ENCODE measurements at places on chromosomes 4 and X.

DNA sequence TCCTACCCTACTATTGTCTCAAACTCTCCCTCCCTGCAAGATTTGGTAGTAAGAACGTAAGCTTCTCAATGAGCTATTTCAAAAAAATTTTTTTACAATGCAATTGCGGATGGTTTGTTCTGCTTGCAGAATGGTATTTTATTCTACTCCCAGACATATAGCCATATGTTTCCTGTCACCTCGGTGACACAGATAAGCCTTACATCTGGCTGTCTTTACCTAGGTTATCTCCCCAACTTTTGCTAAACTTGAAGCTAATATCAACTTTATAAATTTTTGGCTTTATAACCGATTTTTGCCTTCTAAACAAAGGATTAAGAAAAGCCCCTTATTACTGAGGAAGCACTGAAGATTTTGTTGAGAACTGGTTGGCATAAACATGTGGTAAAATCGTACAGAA is 331.5 kb downstream of the TENM3 start:
- no peak for DNase-seq

DNA sequence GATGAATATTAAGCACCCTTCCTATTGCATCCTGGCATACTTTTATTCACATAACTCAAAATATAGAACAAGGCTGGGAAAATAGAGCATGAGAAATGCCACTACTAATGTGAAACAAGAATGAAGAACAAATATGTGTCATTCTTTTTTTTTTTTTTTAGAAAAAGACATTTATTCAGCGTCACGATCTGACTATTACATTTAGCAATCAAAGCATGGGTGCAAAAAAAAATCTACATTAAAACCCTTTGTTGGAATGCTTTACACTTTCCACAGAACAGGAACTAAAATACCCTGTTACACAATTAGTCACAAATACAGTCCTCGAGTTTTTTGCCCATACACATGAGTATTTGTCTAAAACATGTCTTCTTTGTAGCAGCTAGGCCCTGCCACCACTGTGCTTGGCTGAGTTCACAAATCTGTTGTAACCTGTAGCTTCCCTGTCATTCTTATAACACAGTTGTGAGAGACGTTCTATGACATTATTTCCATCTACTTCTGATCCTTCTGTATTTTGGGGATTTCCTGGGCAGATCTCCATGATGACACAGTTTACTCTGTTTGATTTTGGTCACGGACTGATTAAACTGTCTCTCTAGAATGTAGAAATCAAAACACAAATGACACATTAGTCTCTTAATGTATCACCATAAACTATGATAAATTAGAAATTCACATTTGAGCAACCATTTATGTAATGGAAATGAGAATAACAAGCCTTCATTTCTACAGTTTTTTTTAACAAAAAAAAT is 9.4 kb upstream of the TET2 start:
- no peak for DNase-seq

GRCh38 chrX:120653000-120653399 is 23.1 kb upstream of the C1GALT1C1 start:
- DNase-seq = no peak

- no peak for DNase-seq
Observed at GRCh38 chr4:143700416-143701352, at the start of gene FREM3. Gene FREM3 (minus strand): TSS chr4:143700675. CDS start chr4:143700675, 0 bp downstream.

DNA sequence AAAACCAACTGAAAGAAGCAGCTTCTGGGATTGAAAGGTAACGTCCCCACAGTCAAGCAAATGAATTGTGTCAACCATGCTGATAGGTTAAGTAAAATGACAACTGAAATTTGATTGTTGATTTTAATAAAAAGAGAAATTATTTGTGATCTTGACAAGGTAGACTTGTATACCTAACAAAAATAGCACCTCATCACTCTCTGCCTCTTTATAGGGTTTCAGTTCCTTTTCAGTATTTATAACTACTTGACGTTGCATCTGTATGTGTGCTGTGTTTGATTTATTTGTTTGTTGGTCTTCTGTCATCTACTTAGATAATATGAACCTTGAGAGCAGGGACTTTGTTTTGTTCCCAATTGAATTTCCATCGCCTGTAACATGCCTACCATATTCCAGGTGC is 7.9 kb upstream of the PPP3CA start:
- DNase-seq = no peak

- DNase-seq = no peak
Observed at GRCh38 chr4:55933611-55934010, 15.1 kb upstream of the CEP135 start.

- DNase-seq = no peak
Observed at GRCh38 chr4:128835498-128836222, 26.2 kb downstream of the JADE1 start.

GRCh38 chr4:186149872-186150271 is 41.5 kb upstream of the CYP4V2 start:
- DNase-seq = no peak

- DNase-seq = no peak
Observed at GRCh38 chr4:8286719-8287342, 17.3 kb downstream of the HTRA3 start.

GRCh38 chrX:149996515-149996914 is 58.2 kb upstream of the EOLA2 start:
- DNase-seq = no peak

- no peak for DNase-seq
Observed at GRCh38 chr4:127634181-127634580, 1.4 kb downstream of the INTU start.

GRCh38 chr4:82744284-82744968 is 54.2 kb downstream of the SCD5 start:
- peak; percentile 69 for DNase-seq

- peak; percentile 31 for DNase-seq
Observed at GRCh38 chrX:45295259-45295986, 94.7 kb upstream of the DIPK2B start.

GRCh38 chr4:123120473-123120872 is 198.1 kb upstream of the NUDT6 start:
- peak; percentile 30 for DNase-seq

GRCh38 chr4:20925176-20925575 is 224.9 kb downstream of the PACRGL start:
- no peak for DNase-seq

- no peak for DNase-seq
Observed at GRCh38 chrX:119685225-119686066, 7.5 kb downstream of the SEPTIN6 start.

GRCh38 chr4:126182336-126182735 is 867.6 kb downstream of the FAT4 start:
- no peak for DNase-seq

DNA sequence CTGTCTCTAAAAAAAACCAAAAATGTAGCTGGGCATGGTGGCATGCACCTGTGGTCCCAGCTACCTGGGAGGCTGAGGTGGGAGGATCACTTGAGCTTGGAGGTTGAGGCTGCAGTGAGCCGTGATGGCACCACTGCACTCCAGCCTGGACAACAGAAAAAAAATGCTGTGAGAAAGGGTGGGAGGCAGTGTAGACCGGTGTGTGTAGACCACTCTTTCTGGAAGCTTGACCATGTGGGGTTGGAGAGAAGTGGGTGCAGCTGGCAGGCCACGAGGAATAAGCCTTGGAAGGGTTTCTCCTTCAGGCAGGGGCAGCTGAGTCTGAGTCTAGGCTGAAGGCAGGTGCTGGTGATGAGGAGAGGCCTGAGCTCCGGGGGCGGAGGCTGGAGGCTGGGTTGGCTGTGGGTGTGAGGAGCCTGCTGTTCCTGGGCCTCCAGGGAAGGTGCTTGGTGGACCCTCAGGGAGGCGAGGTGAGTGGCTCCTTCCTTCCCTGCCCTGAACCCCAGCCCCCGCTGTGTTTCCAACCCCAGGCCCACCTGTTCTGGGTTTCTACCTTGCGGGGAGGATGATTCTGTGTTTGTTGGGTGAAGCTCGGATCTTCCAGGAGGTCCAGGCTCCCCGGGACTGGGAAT is 9.3 kb upstream of the TBC1D14 start:
- DNase-seq = no peak

GRCh38 chr4:110164856-110165255 is 33.6 kb downstream of the ELOVL6 start:
- DNase-seq = peak; percentile 5

DNA sequence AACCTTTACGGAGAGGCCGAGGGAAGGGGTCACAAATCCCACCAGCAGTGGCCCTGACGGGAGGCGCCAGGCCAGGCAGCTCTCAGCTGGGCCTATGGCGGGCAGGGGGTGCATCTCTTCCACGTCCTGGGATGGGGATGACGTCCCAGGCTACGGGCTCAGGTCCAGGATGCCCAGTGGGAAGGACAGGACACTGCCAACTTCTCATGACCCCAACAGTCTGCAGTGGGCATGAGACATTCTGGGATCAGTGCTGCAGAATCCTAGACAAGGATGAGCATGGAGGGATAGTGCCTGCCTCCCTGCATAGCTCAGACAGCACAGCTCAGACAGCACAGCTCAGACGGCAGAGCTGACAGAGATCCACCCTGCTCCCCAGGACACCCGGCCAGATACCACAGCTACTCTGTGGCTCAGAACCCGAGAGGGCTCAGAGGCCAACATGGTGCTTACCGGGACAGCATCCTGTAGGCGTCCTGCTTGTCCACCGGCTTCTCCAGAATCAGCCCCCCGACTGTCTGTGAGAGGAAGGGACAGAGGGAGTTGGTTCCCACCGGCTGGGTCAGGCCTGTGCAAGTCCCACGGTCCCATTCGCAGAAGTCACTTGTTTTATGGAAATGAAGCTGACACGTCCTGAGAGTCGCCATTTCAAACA is 17.3 kb downstream of the ASMTL start:
- DNase-seq = no peak

DNA sequence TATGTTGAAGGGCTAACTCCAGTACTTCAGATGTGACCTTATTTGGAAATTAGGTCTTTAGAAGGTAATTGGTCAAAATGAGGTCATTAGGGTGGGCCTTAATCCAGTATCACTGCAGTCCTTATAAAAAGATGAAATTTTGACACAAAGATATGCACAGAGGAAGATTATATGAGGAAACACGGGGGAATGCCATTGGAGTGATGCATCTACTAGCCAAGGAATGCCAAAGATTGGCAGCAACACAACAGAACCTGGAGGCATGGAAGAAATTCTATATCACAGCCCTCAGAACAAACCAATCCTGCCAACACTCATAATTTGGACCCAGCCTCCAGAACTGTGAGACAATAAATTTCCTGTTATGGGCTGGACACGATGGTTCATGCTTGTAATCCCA is 17.6 kb downstream of the TRIM61 start:
- DNase-seq = peak; percentile 42

DNA sequence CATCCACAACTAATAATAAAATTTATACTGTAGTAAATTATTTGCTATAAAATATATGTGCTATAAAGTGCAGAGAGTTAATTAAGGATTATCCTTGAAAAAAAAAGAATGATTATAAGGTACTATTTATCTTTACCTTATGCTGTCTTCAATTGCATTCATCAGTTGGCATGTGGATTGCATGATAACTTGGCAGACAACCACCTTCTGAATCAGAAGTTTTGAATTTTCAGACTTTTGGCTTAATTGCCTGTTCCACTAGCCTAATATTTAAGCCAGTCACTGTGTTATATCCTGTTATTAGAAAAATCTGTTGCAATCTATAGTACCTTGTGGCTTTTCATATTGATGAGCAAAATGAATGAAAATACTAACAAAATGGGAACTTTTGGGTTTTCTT is 1040.3 kb upstream of the PCDH10 start:
- DNase-seq = peak; percentile 20

DNA sequence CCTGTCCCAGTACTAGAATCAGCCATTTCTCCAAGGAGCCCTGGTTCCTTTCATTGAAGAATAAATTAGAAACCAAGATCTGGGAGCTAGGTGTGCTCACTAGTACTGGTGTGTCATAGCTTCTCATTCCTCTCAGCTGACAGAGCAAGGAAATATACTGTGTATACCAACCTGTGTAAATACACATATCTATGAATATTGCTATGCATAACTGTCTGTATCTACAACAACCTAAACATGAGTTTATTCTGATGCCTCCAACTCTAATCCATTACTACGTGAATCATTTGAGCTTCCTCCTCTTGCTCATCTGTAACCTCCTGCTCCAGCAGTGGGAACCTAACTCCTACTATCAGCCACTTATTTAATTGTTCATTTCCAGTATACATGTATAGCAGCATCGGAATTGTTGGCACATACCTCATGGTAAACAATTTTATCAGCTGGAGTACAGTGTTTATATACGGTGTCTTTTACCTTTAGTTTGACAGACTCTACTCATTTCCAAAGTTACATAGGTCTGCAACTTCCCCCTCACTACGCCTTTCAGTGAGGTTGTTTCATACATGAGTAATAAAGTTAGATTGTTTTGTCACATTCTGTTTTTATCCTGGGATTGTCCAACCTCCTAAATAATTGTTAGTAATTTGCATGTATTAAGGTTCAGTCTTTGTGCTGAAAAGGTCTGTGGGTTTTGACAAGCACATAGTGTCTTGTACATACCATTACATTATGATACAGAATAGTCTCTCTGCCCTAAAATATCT is 7.1 kb upstream of the SCRG1 start:
- no peak for DNase-seq

DNA sequence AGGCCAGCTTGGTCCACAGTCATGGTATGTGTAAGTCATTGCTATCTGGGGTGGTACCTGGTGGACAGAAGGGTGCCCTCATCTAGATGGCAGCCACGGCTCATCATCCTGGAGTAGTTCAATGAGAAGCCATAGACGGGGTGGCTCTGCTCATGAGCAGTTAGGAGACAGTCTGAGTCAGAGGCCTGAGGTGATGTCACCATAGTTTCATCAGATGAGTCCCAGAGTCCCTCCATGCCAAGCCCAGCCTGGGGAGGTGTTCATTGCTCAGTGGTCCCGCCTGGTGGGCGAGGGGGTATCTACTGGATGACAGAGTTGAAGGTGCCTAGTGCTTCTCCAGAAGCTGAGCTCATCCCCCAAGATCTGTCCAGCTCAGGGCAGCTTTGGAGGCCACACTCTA is 49.8 kb downstream of the DLG3 start:
- DNase-seq = no peak

GRCh38 chr4:53907772-53908171 is 156.6 kb downstream of the CHIC2 start:
- DNase-seq = no peak

GRCh38 chr4:37872310-37872988 is 18.4 kb upstream of the TBC1D1 start:
- no peak for DNase-seq

DNA sequence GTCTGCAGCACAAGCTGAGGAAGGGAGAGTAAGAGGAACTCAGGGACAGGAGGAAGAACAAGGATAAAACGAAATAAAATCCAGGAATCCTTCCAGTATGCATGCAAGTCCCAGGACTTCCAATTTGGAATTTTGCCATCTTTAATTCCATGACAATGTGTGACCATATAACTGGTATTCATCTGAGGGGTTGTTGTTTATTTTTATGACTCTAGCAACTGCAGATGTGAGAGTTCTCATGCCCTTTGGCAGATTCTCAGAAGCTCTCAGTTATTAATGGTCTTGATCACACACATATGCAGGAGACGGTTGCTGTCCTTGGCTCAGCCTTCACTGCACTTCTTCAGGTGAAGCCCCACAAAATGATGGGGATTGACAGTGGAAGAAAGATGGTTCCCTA is 148.2 kb downstream of the SMIM20 start:
- no peak for DNase-seq

DNA sequence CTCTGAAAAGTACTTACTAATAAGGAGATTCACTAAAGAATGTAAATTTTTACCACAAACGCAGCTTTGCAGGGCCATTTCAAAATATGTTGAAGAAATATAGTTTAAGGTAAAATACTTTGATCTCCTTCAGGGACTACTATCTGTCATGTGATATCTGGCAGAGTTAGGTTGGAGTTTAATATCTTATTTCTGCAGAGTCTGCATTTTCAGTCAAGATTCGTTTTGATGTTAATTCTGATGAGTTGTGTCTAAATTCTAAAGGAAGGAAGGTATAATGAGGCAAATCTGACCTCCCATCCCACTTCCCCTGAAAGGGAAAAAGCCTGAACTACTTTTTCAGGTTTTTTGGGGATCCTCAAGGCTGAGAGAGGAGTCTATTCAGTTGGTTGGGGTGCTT is 123.9 kb upstream of the TECRL start:
- no peak for DNase-seq

Data from RWPE1 (cell line).